ENCODE measurements at places on chromosomes 16 and 17.

DNA sequence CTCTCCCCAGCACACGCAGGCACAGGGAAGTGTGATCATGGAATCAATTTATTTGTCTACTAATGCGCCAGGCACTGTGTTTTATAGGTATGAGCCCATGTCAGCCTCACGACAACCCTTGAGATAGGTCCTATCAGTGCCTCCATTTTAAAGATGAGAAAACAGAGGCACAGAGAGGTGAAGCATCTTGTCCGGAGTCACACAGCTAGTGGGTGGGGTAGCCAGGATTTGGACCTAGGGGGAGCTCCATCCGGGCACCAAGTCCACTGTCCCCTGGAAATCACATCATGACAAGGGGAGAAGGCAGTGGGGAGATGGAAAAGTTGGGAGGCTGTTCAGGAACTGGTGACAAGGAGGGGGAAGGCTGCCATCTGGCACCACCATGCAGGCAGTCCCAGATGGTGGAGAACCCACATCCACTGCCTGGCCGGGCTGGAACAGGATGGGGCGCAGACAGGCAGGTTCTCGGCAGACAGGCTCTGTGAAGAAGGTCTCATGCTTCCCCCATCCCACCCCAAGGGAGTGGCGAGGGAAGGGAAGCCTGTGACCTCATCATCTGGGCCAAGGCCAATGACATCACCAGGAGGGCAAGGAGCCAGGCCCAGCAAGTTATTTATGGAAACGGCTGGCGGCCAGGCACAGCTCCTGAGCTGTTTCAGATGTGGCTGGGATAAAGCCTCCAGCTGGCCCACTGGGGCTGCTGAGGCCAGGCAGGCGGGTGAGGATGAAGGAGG lies 126.0 kb upstream of the SDK2 start:
- DNase-seq: no peak

- no peak for DNase-seq
Observed at GRCh38 chr17:77666462-77666861, 292.0 kb upstream of the TNRC6C start.

GRCh38 chr17:44924107-44924544 lies 8.8 kb upstream of the GFAP start:
- peak; percentile 57 for DNase-seq

DNA sequence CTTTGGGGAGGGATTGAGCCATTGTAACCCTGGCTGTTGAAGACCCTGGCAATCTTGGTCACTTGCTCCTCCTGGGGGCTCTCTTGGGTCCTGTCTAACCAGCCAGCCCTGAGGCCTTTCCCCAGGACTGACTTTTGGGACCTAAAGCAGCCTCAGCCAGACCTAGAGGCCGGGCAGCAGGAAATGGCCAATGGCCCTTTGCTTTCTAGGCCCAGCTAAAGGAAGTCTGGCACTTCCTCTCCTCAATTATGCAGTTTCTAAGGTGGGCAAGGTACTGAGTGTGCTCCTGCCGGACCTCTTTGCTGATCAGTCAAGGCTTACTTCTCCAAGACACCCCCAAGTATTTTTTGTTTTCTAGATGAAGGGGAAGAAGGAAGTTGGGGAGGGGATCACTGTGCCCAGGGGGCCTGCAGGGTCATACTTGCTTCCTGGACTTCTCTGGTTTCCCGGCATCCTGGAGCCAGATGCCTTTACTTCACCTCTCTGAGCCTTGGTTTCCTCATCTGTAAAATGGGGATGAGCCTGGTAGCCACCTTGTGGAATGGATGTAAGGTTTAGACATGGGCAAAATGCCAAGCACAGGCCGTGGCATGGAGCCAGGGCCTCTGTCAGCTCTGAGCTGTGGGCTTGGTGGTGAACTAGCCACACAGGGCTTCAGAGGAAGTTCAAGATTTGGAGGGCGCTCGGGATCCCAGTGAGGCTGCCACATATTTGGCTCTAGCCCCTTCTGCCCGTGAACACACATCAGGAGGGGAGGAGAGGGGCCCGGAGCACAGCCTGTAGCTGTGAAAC lies 8.6 kb downstream of the CX3CL1 start:
- DNase-seq: no peak

GRCh38 chr17:47869114-47869513 lies 18.2 kb upstream of the SP6 start:
- no peak for DNase-seq

DNA sequence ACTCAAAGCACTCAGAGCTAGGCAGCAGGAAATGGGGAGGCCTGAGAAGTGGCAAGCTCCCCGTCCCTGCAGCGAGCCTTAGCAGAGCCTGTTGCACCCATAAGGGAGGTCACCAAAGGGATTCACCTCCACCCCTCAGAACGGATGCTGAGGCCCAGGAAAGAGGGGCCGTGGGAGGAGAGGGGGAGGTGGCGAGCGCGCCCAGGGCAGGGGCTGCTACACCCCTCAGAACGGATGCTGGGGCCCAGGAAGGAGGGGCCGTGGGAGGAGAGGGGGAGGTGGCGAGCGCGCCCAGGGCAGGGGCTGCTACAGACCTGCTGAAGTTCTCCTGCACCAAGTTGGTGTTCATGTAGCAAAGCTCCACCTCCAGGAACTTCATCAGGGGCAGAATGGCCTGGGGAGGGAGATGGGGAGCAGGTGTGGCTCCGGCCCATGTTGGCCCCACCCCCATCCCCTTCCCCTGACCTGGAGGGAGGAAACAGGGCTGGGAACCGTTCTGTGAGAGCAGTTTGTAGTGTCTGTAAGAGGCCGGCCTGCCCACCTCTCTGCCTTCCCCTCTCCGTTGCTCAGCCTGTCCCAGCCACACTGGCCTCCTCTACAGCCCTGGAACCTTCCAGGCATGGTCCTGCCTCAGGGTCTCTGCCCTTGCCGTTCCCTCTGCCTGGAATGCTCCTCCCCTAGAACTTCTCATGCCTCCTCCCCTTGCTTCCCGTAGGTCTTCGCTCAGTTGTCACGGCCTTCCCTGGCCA lies 11.4 kb downstream of the UNC13D start:
- DNase-seq: peak; percentile 94

- peak; percentile 77 for DNase-seq
Observed at GRCh38 chr16:1378804-1379303, 27.1 kb downstream of the GNPTG start.

- DNase-seq: no peak
Observed at GRCh38 chr17:68953340-68953997, 1.7 kb downstream of the ABCA8 start.

- DNase-seq: peak; percentile 93
Observed at GRCh38 chr16:55478827-55479429, at the start of gene MMP2. TSS of gene MMP2 (plus strand) at chr16:55479198. CDS start at chr16:55479480, 282 bp downstream.

DNA sequence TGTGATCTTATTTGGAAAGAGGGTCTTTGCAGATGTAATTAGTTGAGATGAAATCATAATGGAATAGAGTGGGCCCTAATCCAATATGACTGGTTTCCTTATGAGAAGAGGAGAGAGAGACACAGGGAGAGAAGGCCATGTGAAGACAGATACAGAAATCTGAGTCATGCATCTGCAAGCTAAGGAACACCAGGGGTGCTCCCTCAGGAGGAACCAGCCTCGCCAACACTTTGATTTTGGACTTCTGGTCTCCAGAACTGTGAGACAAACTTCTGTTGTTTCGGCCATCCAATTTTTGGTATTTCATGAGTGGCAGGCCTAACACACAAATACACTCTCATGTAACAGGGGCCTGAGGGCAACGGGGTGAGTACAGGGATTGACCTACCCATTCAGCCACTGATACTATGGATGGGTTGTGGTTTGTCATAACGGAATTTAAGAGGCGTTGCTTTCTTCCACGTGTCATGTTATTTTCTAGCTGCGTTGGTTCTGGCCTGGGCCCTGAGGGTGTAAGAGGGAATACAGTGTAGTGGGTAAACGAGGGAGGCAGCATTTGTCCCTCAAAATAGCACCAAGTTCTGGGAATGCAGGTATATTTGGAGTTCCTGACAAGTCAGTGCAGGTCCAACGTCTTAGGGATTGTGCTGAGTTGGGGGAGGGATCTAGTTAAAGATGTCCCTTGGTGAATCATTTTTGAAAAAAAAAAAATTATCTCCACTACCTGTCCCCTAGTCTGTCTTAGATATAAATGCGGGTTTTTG lies 17.7 kb downstream of the PLCG2 start:
- no peak for DNase-seq

GRCh38 chr16:88948781-88949490 lies 28.1 kb downstream of the CBFA2T3 start:
- no peak for DNase-seq
